ENCODE measurements at places on chromosomes 7 and 10. TPM values are rescaled to one million over a fixed set of nuclear protein-coding genes. Genes with fewer than 3 reads are reported as not detected.

DNA sequence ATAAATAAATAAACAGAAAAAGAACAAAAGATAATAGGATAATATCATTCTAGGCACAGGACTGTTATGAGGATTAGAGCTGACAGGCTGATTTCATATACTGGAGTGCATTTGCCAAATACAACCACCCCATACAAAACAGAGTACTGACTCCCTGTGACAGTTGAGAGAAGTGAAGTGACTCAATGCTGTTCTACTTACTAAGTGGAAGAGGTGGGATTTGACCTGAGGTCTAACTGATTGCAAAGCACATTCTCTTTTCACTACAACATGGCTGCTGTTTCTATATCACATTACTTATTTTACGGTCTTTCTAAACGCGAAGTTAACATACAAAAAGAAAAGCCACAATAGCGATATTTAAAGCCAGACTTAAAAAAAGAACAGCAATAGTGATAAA lies 51.4 kb downstream of the ITGB1 start:
- DNase-seq: no peak

DNA sequence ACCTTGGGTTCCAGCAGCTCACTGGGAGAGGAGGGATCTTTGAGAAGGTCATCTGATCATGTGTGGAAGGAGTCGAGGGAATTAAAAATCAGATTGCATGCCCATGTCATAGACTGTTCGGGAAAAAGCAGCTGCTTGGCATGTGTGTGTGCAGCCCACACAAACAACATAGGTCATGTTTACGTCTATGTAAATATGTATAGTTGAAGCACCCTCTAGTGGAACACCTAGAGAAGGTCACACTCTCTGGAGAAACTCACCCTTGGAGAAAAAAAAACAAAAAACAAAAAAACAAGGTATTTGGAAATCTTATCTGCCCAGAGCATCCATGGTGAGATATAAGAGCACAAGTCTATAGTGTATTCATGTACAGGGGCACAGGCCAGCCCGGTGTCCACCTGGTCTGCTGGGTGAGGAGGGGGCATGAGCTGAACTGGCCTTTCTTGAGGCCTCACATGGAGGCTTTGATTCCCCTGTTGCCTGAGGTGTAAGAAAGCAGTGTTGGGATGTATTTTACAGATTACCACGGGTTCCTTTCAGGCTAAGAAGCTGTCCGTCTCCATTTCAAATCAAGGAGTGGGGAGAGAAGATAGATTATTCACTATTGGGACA lies 98.0 kb downstream of the NPY start:
- DNase-seq: peak; percentile 33

GRCh38 chr7:11168650-11169170 lies 195.0 kb downstream of the PHF14 start:
- no peak for DNase-seq

DNA sequence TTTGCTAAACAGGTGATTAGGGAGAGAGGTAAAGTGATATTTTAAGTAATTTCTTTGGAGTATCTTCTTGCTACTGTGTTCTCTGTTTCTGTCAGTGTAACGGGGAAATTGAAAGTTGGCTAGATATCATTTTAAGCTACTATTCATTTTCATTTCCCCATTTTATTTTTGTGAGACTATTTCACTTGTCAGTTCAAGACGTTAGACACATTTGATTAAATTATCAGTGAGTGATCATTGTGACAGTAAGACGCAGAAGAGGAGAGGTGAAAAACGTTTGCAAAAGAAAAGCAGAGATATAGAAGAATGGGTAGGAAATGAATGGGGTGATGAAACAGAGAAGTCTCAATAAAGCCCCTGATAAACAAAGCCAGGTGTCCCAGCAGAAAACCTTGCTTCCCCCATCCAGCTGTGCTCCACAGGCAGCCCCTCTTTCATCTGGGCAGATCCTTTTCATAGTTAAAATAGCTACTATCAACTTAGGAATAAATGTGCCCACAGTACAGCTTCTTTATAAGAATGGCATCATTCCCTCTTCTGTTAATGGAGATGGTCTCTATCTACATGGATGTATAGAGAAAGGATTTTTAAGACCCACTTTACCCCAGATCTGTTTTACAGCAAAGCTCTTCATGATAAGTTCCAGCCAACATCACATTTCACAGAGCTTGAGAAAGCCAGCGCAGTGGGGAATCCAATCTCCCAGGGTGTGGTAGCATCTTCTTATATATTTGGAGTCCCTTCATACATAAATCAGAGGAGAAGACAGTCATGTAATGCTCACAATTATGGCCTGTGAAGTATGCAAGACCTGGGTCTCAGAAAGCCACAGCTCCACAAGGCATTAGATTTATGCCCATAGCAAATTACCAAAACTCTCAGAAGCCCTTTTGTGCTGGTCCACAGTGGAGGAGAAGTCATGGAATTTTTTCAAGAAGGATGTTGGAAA lies 138.1 kb upstream of the ITGB1 start:
- no peak for DNase-seq

PLEKHA1 gene
- total RNA-seq: 10.0 TPM

- DNase-seq: no peak
Observed at GRCh38 chr7:13198727-13199126, 511.3 kb downstream of the ARL4A start.

TMEM130 gene
- total RNA-seq: 0.12 TPM
